ENCODE measurements at places on chromosomes 1 and 21.
A peak's percentile ranks its signal among the peaks of the same experiment; 100 is the strongest.

GRCh38 chr1:196660272-196660671 is 8.4 kb downstream of the CFH start:
- no peak for DNase-seq

DNA sequence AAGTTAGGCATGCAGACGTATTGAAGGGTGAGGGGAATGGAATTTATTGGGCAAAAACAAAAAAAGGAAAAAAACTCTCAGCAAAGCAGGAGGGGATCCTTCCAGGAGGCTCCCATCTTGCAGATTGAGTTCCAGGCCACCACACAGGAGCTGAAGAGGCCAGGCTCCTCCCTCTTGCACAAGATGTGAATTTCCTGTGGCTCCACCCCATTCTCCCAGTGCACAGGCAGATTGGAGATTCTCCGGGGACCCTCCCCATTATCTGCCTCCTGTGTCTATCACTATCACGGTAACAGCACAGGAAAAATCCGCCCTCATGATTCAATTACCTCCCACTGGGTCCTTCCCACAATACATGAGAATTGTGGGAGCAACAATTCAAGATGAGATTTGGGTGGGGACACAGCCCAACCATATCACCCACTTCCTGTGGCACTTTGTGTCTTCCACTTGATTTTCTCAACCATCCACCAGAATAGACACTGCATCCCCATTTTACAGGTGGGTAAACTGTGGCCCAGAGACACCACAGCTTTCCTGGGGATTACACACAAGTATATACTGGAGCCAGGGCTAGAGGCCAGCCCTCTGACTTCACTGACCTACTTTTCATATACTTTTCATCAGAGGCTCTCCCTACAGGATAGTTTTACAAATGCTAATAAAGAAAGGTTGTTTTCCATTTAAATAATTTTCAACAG is 18.9 kb upstream of the COL6A1 start:
- no peak for DNase-seq

DNA sequence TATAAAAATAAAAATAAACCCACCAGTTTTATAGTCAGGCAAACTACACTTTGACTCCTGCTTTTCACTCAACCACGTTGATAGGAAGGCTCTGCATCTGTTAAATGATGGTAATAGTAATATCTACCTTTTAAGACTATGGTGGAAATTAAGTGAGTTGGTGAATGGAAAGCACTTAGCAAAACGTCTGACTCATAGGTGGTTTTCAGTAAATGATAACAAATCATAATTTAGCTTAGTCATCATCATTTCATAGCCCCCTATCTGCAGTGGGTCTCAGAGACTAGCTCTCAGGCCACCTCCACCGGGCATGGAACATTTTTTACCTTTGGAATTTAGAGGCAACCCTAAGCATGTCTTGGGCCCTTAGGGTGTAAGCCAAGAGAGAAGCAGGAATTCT is 160.0 kb downstream of the PDE4B start:
- DNase-seq, result peak; percentile 2

DNA sequence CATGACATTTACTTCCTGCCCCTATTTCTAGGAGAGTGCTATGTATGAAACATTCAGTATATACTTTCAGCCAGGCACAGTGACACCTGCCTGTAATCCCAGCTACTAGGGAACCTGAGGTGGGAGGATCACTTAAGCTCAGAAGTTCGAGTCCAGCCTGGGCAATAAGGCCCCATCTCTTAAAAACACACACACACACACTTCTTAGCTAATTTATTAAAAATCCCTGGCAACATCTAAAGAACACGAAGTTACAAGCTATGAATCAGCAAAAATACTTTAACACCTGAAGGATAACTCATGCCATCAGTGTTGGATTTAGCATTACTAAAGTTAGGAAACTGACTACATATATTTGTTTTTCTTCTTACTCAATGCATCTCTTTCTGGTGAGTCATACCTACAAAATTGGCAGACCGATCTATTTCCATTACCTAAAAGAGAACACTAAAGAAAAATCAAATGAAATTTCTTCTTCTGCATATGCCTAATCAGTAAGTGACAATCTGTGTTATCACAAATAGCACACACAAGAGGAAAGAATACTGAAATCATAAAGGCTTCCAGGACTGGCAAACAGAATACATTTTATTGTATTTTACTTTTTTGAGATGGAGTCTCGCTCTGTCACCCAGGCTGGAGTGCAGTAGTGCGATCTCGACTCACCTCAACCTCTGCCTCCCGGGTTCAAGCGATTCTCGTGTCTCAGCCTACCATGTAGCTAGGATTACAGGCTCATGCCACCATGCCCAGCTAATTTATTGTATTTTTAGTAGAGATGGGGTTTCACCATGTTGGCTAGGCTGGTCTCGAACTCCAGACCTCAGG is 41.4 kb downstream of the RNF115 start:
- DNase-seq, result peak; percentile 81

- DNase-seq, result peak; percentile 48
These were observed 81.4 kb downstream of the SMYD2 start for GRCh38 chr1:214362188-214362882.

DNA sequence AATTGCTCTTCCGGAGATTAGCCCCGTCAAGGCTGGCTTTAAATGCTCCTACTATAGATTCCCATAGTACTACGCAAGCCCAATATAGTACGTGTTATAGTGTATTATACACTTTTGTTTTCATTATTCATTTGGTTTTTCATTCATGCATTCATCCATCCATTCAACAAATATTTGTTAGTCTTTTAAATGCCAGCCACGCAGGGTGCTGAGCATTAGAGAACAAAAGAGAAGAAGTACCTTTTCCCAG is 513 bp upstream of the RAB3GAP2 start:
- DNase-seq, result no peak

DNA sequence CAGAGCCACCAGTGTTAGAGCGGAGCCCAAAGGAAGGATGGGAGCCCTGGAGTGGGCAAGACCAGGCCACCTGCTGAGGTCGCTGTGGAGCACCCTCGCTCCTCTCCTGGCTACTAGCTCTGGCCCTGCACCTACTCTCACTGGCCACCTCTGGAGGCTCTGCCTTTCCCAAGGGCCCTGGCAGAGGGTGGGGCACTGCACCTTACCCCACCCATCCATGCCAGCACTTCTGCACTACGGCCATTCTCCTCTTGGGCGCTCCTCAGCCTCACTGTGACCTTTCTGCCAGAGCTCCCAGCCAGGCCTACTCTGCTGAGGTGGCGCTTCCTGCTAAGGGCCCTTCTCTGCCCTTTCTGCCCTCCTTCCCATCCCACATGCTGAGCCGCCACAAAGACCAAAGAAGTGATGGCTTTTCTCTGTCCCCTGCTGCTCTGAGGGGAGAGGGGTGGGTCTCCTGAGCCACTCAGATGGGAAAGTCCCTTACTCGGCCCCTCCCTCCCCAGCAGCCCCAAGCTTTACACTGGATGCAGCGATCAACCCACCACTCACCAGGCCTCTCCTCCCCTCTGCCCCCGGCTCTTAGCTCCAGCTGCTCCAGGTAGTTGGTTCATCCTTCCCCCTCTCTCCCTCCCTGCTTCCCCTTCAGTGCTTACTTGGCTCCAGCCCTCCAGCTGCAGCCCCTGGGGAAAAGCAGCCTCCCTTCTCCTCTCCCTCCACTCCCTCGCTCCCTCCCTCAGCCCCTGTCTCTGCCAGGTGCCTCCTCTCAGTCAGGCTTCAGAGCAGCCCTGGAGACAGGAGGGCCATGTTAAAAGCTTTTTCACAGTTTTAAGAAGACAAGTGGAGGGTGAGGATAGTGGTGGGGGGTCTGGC is 14.8 kb upstream of the TMEM222 start:
- DNase-seq, result no peak

- DNase-seq, result no peak
These were observed 31.8 kb downstream of the ATF3 start for GRCh38 chr1:212640223-212640878.

DNA sequence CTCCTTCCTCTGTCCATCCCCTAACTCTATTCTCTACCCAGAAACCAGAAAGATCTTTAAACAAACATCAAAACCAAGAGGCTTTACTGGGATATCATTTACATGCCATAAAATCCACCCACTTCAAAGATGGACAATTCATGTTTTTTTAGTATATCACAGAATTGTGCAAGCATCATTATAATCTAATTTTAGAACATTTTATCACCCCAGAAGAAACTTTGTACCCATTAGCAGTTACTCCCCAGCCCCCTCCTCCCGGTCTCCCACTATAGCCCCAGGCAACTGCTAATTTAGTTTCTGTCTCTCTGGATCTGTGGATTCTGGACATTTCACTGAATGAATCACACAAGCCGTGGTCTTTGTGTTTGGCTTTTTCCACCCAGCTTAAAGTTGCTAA is 4.8 kb upstream of the SELENON start:
- DNase-seq, result no peak

DNA sequence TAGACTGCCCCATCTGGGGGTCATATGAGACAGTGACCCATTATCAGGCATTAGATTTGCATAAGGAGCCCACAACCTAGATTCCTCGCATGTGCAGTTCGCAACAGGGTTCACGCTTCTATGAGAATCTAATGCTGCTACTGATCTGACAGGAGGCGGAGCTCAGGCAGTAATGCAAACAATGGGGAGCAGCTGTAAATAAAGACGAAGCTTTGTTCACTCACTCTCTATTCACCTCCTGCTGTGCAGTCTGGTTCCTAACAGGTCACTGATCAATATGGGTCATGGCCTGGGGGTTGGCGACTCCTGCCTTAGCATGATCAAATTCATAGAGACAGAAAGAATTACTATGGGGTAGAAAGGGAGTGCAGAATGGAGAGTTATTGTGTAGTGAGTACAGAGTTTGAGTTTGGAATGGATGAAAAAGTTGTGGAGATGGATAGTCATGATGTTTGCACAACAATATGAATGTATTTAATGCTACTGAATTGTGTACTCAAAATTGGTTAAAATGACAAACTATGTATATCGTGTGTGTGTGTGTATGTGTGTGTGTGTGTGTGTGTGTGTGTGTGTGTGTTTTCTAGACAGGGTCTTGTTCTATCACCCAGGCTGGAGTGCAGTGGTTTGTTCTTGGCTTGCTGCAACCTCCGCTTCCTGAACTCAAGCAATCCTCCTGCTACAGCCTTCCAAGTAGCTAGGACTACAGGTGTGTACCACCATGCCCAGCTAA is 42.2 kb downstream of the BTF3L4 start:
- no peak for DNase-seq

DNA sequence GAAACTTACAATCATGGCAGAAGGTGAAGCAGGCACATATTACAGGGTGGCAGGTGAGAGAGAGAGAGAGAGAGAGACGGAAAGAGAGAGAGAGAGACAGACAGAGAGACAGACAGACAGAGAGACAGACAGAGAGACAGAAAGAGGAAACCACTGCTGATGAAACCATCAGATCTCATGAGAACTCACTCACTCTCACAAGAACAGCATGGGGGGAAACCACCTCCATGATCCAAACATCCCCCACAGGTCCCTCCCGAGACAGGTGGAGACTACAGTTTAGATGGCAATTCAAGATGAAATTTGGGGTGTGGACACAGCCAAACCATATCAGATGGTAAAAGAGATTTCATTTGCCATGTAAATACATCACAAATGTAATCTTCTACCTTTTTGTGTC is 708.1 kb downstream of the MRPL39 start:
- DNase-seq, result no peak

All from pulmonary artery endothelial cell (primary cell).